ENCODE measurements at places on chromosomes 5 and 9.
A peak's percentile ranks its signal among the peaks of the same experiment; 100 is the strongest.

DNA sequence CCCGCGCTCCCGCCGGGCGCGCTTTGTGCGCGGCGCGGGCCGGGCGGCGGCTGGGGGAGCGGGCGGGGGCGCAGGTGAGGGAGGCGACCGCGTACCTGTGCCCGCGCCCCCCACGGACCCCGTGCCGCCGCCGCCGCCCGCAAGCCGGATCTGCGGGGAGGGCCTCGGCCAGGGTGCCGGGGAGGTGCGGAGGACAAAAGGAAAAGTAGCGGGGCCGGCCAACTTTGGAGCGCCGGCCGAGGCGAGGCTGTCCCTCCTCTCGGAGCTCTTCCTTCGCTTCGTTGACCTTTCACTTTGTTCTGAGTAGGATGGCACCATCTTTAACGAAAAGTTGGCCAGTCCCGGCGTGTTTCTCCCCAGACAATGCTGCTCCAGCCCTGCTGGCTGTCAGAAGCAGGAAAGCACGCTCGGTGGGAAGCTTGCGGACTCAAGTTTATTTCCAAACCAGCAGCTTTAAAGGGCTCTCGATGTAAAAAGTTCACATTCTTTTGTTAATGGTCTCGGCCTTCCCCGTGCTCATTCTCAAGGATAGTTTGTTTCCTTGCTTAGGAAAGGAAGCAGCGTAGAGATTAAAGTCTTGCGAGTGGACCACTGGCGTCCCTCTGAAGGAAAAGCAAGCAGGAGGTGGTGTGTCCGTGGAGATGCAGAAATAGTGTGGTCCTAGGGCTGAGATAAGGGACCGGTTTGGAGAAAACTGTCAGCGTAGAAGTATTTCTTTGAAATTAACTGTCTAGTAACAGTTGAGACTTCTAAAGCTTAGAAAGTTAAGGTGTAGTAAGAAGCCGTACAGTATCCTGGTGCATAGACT is 639 bp downstream of the EHMT1 start:
- no peak for DNase-seq

DNA sequence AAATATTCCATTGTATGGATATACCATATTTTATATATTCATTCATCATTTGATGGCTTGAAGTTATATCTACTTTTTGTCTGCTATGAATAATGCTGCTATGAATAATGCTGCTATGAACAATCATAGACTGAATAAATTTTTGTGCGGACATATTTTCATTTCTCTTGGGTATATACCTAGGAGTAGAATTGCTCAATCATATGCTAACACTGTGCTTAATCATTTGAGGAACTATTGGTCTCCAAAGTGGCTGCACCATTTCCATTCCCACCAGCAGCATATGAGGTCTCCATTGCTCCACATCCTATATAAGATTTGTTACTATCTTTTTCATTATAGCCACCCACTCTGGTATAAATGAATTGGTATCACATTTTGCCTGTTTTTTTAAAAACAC is 18.3 kb upstream of the TEK start:
- DNase-seq = no peak

DNA sequence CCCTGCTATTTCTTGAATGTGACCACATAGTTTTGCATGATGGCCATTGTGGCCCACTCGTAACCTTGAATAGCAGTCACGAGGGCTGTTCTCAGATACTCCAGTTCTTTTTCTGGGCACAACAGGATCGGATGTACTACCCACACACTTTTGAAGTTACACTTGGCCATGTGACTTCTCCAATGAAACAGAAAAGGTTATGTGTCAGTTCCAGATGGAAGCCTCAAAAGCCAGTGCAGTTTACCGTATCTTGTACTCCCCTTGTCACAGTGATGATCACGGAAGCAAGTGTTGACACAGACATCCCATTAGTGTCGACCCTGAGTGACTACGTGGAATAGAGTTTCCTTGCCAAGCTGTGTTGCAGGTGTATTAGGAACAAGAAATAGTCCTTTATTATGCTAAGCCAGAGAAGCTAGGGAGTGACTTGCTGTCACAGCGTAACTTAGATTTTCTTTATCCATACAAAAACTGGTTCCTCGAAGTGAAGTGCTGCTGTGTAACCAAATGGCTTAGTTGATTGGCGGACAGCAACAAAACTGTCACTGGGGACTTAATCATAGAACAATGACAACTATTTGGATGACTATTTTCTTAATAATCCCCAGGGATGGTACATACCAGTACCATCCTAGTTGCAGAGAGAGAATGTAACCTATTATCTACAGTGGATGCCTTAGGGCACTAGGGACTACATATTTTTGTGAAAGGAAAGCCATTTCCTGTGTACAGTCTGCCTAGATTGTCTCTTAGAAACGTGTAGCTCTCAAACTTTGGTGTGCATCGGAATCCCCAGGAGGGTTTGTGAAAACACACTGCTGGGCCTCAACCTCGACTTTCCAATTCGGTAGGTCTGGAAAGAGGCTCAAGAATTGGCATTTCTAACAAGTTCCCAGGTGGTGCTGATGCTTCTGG is 90.1 kb upstream of the DMRT1 start:
- no peak for DNase-seq

- no peak for DNase-seq
Observed at GRCh38 chr5:68565427-68565826, 349.9 kb downstream of the PIK3R1 start.

DNA sequence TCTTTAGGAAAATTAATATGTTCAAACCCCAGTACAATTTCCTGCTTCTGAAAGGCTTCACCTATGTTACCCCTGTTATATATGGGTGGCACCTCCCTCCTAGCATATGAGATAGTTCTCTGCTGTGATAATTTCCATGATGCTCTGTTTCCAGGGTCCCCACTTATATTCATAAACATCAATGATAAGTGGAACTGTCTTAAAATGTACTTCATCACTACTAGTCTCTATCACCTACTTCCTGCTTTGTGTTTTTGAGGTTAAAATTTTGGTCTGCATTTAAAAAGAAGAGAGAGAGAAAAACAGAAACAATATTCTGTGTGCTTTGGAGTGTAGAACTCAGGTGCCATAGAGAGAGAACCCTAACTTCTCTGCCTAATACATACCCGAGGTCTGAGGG is 234.7 kb downstream of the HTR1A start:
- DNase-seq = no peak

DNA sequence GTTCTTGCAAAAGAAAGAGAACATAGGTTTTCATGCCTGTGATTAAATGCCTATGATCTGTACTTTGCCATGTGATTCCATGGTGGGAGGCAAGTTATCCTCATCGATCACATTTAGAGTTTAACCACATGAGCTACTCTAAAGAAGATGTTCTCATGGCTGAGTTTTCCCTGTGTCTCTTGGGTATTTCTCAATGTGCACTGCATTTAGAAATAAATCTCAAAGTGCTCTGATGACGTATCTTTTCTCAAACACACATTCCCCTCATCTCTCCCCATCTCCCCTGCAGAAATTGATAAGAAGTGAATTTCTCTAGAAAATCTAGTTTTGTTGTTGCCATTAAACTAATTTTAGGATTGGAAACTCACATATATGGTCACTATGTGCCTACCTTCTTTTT is 282.2 kb downstream of the SEMA5A start:
- no peak for DNase-seq

- DNase-seq = no peak
Observed at GRCh38 chr5:80885396-80886000, 74.7 kb upstream of the RASGRF2 start.

DNA sequence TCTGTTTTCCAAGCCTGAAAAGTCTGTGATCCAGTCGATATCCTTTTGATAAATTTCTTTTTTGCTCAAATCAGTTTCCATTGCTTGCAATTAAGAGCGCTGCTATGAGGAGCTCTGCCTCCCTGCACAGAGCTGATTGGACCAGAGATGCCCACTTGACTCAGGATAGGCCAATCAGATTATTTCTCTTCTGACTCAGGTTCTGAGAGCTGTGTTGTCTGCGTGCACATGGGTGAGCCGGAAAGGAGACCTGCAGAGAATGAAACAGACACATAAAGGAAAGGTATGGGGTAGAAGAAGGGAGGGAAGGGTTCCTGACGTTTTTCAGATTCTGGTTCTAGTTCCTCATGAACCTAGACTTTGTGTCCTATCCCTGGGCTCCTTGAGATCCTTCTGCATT is 15.8 kb upstream of the FABP6 start:
- no peak for DNase-seq

DNA sequence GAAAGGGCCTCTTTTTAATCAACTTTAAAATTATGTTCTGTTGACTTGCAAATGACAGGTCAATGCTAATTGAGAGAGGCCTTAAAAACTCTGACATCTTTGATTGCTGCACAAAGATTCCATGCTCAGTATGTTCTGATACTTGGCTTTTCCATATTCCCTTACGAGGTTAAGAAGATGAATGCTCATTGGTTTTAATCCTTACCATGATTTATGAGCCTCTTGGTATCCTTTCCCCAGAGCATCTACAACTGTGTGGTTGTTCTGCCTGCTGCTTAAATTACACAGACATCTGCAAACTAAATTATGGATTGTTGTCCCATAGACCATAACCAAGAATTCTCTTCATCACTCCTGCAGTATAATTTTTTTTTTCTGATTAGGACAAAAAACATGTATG is 352.6 kb downstream of the CDH12 start:
- no peak for DNase-seq

GRCh38 chr5:74767579-74767913 is 497 bp downstream of the NSA2 start:
- DNase-seq = peak; percentile 18

GRCh38 chr5:32066448-32066847 is 107.7 kb downstream of the GOLPH3 start:
- no peak for DNase-seq

- DNase-seq = no peak
Observed at GRCh38 chr5:82952326-82952725, 124.9 kb downstream of the TMEM167A start.

DNA sequence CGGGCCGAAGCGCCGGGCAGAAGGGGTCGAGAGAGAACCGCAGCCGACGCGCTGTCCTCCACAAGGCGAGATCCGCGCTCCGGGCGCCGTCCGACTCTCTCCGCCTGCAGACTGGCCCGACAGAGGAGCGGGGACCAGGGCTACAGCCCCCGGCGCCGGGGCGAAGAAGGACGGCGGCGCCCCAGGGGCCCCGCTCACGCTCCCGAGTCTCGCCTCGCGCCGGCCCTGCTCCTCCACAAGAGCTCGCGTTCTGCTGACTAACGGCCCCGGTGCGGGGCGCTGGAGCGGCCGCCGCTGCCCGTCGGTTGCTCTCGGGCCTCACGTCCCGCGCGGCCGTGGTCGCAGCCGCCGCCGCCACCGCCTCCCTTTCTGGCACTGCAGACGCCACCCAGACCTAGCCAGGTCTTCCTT is 338 bp downstream of the ABHD17B start:
- DNase-seq = no peak

DNA sequence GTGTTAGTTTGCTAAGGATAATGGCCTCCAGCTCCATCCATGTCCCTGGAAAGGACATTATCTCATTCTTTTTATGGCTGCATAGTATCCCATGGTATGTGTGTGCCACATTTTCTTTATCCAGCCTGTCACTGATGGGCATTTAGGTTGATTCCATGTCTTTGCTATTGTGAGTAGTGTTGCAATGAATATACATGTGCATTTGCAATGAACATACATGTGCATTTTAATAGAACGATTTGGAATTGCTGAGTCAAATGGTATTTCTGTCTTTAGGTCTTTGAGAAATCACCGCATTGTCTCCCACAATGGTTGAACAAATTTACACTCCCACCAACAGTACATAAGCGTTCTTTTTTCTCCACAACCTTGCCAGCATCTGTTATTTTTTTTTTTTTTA is 37.7 kb downstream of the DRD1 start:
- DNase-seq = no peak

GRCh38 chr9:125008599-125008998 is 67.7 kb upstream of the GOLGA1 start:
- no peak for DNase-seq

DNA sequence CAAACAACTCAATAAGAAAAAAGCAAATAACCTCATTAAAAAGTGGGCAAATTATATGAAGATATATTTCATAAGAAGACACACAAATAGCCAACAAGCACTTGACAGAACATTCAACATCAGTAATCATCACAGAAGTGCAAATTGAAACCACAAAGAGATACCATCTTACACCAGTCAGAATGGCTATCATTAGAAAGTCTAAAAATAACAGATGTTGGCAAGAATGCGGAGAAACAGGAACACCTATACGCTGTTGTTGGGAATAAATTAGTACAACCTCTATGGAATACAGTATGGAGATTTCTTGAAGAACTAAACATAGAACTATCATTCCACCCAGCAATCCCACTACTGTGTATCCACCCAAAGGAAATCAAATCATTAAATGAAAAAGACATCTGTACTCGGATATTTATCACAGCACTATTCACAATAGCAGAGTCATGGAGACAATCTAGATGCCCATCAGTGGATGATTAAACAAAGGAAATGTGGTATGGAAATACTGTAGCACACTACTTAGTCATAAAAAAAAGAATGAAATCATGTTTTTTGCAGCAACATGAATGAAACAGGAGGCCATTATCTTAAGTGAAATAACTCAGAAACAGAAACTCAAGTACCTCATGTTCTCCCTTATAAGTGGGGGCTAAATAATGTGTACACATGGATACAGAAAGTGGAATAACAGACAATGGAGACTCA is 106.8 kb upstream of the FST start:
- no peak for DNase-seq

DNA sequence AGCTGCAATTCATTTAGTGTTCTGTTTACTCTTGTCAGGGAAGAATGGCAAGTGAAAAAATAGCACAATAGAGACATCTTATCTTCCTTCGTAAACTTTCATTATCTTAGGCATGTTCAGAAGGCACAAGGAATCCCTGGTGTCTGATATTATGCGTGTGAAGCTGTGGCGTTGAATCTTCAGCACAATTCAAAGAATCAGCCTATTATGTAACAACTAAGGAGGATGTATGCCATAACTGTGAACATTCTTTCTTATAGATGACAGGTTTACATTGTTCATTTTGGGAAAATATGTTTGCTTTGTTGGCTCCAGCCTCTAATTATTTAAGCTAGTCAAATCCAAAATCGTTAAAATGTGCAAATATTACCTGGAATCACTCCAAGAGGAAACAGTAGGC is 446.1 kb downstream of the ANXA1 start:
- no peak for DNase-seq

DNA sequence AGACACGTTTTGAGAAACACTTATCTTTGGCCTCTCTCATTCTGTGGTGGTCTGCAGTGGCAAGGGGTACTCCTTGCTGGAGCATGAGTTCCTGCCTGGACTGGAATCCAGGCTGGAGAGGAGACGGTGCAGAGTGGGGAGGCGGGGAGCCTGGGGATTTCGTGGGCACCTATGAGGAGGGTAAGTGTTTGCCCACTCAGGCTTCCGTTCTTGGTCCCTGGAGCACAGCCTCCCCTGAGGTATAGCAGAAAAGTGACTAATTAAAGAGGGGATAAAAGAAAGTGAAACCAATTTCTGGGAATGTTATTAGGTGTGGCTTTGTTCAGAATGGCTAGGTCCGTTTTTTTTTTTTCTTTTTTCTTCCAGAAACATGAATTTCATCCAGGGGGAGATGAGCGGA is 90.8 kb downstream of the ARHGAP26 start:
- no peak for DNase-seq

- DNase-seq = no peak
Observed at GRCh38 chr5:139474890-139475791, 4.3 kb downstream of the SMIM33 start.
